HTR-8/SVneo (cell line): ENCODE measurements at places on chromosomes 4 and X.
A peak's percentile ranks its signal among the peaks of the same experiment; 100 is the strongest.

DNA sequence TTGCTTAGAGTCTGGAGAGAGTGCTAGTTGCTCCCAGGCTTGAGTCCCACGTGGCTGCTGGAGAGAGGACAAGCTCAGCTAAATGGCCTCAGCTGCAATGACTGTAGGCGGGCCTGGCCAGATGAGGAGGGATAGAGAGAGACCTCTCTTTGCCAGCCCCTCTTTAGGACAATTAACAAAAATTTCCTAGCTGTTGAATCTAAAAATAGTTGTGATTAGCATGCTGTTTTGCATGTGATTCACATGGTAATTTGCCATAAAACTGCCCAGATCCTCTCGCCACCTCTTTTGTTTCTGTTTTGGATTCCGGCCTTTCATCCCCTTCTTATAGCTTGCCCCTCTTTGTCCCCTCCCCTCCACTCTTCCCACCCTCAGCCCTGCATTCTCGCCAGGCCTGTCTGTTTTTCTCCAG, 28.9 kb upstream of the PRPS1 start:
- DNase-seq = no peak

DNA sequence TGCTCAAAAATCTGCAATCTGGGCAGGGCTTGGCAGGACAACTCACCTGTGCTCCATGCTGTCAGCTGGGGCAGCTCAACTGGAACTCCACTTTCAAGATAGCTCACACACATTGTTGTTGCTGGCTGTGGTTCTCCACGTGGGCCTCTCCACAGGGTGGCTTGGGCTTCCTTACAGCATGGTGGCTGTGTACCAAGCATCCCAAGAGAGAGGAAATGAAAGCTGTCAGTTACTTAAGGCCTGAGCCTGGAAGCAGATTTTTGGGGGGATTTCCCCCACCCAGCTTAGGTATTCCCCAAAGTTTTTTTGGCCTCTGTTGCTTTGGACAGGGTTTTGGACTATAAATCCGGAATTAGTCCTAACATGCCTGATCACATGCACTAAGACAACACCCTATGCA, 81.0 kb downstream of the BCOR start:
- no peak for DNase-seq

DNA sequence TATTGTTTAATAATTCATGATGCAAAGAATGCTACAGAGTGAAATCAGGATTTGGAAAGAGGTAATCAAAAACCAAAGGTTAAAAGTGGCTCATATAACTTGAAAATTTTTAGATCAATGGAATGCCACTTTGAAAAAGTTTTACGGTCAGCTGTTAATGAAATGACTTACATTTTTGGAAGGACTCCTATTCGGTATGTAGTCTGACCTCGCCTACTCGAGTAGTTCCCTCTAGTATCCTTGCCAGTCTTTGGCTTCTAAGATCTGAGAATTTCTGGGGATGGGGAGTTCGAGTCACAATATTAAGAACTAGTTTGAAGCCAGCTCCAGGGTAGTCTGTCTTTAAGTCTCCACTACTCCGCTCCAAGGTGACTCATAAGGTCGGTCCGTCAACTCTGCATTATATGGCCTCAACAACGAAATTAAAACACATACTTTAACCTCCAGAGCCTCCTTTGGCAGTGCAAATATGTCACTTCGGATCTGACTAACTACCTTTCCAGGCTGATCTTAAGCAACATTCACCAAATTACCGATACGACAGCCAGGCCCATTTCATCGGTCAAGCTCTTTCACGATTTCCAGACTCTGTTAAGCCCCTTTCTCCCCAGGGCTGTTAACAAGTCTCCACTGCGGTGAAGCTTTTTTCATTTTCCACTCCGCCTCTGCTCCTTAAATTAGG, 733 bp upstream of the NAA15 start:
- DNase-seq = no peak

- no peak for DNase-seq
Observed at GRCh38 chrX:129659861-129660260, 5.1 kb upstream of the APLN start.

- no peak for DNase-seq
Observed at GRCh38 chrX:12955882-12956703, 18.8 kb upstream of the TMSB4X start.

GRCh38 chr4:168118116-168118655, 25.8 kb downstream of the ANXA10 start:
- no peak for DNase-seq

- DNase-seq = no peak
Observed at GRCh38 chr4:16066586-16067128, 17.2 kb downstream of the PROM1 start.

DNA sequence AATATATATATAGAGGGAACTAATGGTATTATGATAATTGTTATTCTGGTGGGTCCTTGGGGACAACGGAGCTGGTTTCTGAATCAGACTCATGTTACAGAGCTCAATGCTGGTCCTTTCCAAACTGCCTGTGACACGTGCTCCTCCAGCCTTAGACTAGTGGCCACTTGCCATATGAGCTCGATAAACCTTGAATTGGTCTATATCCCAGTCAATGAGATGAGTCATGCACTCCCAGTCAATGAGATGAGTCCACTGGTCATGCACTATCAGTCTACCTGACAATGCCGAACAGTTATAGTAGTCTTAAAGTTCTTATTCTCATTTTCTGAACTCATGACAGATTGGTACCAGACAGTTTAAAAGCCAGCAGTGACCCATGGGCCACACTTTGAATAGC, 325.2 kb downstream of the LDB2 start:
- DNase-seq = no peak

DNA sequence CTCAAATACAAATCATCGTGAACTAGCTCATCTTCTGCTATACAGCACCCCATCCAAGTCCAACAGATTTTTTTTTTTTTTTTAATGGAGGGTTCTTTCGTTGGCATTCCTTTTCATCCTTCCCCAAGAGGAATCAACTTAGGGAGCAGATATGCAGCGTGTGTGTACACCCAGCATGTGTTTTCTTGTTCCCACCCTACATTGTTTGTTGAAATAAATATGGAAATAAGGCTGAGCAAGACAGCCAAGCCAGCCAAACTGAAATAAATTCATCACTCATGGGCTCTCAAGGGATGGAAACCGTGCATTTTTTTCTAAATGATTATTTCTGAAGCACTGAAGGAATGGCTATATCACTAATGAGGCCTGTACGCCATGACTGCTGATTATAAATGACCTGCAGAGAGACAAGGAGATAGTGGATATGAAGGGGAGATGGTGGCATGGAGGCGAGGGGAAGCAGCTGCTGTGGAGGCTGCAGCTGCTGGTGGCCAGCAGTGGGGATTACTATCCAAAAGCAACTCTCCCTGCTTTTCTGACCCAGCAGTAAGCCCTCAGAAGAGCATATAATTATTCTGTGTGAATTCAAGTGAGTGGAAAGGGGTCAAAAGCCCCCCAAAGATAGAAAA, 173.9 kb downstream of the MGST2 start:
- DNase-seq = no peak

DNA sequence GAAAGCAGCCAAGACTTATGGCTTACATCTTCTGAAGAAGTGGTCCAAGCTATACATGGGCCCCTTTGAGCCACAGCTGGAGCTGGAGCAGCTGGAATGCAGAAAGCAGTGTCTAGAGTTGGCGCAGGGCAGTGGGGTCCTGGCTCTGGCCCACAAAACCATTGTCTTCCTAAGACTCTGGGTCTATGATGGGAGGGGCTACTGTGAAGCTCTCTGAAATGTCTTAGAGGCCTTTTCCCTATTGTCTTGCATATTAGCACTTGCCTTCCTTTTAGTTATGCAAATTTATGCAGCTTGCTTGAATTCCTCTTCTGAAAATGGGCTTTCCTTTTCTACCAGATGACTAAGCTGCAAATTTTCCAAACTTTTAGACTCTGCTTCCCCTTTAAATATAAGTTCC, 15.3 kb downstream of the NPY1R start:
- no peak for DNase-seq

GRCh38 chr4:304969-305680, at the start of gene ZNF732:
Gene ZNF732, minus strand, starts transcription at chr4:305474. Its CDS starts 164 bp downstream, at chr4:305310.
- DNase-seq = peak; percentile 78

DNA sequence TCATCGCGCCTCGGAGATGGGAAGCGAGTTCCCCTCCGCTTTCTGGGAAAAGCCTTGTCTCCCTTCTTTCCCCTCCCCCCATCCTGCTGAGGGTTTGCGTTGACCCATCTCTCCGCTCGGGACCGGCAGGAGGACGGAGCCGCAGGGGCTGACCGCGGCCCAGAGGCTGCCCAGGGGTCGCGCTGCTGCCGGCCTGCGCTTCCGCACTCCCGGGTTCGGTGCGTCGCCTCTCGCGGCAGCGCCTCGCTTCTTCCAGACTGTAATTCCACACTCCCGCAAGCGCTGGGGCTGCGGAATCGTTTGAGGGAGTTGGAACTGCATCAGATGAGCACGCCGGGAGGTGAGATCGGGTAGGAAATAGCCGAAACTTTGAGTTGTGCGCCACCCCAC, 88.3 kb downstream of the BCOR start:
- DNase-seq = no peak

GRCh38 chrX:69034451-69034850, 130.8 kb downstream of the PJA1 start:
- DNase-seq = no peak

- DNase-seq = no peak
Observed at GRCh38 chrX:13721819-13722519, 12.5 kb downstream of the TRAPPC2 start.

DNA sequence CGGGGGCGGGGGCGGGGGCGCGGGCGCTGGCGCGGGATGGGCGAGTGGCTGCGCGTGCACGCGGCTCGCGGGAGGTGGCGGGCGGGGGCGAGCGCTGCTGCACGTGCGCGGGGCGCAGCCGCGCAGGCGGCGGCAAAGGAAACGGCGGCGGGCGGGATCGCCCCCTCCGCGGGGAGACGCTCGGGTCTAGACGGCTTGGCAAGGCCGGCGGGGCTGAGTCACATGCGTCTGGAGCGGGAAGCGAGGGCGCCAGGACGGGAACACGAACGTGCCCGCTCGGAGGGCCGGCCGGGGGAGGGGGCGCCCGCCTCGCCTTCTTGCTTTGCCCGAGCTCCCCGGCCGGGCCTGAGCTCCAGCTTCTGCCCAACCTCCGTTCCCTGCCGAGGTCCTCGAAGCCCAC, 4.3 kb upstream of the HAUS7 start:
- DNase-seq = no peak

GRCh38 chr4:185640811-185641675, 105.7 kb upstream of the PDLIM3 start:
- DNase-seq = peak; percentile 59

- no peak for DNase-seq
Observed at GRCh38 chr4:32180086-32180485, 1459.9 kb downstream of the PCDH7 start.

- DNase-seq = no peak
Observed at GRCh38 chr4:77044461-77045150, 31.2 kb downstream of the CCNI start.

GRCh38 chr4:139556724-139557555, 921 bp upstream of the SETD7 start:
- peak; percentile 42 for DNase-seq

DNA sequence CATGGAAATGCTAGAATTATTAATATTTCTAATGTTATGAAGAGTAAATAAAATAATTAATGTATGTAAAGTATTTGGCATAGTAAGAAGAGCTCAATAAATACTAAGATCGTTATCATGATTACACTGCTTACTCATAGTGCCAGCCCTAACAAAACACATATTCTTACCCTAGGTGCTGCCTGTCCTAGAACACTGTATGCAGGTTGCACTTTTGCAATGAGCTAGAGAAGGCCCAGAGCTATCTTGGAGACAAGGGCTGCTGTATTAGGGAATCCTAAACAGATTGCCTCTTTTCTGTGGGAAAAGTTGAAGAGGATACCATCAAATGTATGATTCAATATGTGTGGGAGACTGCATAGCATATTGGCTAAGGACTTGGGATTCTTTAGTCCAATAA, 48.0 kb upstream of the TMEM164 start:
- DNase-seq = no peak

DNA sequence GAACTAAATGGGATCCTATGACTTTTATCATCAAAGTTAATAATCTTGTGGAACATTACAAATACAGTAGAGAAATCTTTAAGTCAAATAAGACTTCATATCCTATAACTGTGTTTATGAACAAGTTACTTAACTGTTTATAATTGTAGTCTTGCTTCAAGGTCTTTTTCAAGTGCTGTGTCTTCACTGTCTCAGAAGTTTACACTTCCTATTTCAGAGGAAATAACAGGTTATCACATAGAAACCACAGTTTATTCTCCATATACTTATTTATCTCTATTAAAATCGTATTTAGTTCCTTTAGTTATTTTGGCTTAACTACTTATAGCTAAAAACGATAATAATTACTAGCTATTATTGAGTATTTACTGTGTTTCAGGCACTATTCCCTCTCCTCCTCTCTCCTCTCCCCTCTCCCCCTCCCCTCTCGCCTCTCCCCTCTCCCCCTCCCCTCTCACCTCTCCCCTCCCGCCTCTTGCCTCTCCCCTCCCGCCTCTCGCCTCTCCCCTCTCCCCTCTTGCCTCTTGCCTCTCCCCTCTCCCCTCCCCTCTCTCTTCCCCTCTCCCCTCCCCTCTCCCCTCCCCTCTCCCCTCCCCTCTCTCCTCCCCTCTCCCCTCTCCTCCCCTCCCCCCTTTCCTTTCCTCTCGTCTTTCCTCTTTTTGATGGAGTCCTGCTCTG, 63.7 kb downstream of the RBPJ start:
- no peak for DNase-seq

- no peak for DNase-seq
Observed at GRCh38 chrX:84189125-84189524, 1.1 kb upstream of the RPS6KA6 start.

DNA sequence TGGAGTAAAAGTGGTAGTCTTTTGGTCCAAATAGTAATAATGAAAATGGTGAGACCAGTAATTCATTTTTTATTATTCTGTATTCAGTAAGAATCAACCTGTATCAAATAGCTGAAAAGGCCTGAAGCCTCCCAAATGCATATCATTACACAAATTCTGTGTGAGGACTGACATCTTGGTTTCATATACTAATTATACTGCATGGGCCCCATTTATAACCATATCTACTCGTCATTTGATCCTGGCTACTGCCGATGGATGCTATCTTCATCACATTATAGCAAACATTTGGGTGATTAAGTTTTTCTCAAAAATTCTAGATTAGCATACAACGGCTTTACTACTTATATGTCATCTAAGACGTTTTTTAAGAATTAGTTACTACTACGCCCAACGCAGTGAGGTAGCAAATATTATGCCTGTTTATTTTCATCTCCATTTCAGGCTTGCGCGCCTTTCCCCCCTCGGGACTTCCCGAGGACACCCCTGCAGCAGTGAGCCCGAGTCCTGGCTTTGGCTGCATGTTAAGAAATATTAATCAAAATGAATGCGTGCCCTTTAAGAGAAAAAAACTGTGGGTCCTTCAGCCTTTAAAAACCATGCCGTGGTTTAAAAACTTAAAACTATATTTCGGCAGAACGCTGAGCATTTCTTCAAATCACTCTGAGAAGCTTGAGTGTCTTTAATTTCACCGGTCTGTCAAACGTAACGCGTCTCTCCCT, 814 bp upstream of the MMAA start:
- DNase-seq = peak; percentile 29

DNA sequence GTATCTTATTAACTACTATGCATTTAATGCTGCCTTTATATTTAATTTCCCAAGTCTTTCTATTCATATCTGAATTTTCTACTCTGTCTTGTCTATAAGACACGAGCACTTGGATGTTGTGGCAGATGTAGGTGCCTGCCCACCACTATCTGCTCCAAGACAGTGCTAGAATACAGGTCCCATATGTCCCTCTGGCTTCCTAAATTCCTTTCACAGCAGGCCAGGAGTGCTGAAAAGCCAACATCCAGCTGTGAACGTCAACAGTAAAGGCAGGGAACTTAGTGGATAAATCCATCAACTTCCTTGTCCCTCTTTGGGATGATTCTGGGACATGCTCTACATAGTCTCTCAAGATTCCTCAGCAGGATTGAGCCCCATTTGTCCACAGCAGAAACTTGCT, 245.1 kb upstream of the ETNPPL start:
- no peak for DNase-seq
